ENCODE measurements at places on chromosomes 11 and 22. TPM values are rescaled to one million over a fixed set of nuclear protein-coding genes. Genes with fewer than 3 reads are reported as not detected.

DNA sequence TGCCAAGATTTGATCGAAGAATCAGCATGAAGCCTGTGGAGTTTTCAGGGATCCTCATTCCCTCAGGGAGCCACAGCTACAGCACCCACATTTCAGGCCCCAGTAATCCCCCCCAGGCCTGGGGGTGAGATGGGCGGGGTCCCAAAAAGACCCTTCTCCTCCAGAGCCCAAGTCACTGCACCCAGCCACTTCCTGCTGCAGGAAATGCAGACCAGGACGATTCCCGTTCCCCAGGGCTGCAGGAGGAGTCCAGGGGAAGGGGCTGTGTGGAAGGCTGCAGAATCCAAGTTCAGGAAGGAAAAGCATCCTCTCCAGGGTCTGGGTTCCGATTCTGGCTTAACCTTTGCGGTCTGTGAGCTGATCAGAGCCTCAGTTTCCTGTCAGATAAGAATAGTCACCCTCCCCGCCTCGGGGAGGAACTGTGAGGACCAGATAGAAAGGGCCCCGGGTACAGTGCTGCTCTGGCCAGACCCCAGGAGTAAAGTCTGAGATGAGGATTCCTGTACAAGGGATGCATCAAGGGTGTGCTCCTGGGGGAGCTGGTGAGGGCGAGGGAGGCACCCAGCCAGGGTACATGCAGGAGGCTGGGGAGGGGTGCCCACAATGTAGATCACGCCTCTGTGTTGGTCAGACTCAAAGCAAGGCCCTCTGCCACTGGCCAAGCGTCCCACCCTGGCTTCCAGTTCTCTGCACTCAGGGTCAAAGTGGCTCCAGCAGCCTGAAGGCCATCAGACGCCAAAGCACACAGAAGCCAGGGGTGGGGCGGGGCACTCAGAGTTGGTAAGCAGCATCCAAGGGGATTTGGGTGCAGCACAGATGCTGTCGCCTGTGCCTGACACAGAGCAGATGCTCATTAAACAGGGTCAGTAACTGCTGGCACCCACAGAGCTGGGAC, 30.1 kb upstream of the TP53I11 start:
- no peak for DNase-seq

- DNase-seq: no peak
Measured at GRCh38 chr22:39405346-39406085, 5.9 kb downstream of the TAB1 start.

GRCh38 chr22:50729391-50730012, 8.5 kb upstream of the ACR start:
- DNase-seq: no peak

- no peak for DNase-seq
Measured at GRCh38 chr11:986270-986951, 50.1 kb downstream of the MUC6 start.

DNA sequence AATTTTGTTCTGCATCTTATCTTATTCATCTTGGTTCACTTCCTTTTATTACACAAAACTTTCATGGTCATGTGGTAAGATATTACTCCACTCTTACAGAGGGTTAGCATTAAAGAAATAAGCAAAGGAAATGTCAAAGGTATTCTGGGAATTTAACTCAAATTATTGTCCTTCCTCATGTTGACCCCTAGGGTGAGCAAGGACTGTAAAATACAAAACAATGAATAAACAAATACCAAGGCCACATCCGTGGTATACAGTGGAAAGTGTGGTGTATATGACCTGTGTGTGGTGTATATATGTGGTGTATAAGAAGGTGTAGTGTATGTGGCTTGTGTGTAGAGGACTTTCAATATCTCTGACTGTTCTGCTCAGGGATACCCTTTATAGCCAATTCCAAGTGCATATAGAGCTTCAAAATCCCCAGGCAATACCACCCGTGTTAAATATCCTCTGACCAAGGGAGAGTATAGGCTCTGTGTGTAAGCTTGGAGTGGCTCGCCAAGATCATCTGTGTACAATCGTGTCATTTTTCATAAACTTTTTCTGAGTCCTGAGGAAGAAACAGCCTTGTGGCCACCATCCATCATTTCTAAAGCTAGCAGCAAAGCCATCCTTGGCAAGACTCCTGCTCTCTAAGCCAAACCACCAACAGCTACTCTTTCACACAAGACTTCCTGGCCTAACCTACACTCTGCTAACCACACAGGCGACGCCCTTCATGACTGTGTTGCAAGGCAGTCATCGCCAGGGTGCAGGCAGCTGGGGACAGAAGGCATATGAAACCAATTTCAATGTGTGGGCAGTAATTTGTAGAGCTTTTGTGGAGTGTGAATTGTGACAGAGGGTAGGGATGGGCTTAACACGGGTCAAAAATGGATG, 548.0 kb downstream of the ETS1 start:
- peak; percentile 84 for DNase-seq

The OR5P2 gene
- polyA plus RNA-seq: 0.40 TPM

The MYOD1 gene
- polyA plus RNA-seq: not detected

The PHOX2A gene
- polyA plus RNA-seq: not detected
